GM20000 (cell line): ENCODE measurements at places on chromosomes 1 and 21.

DNA sequence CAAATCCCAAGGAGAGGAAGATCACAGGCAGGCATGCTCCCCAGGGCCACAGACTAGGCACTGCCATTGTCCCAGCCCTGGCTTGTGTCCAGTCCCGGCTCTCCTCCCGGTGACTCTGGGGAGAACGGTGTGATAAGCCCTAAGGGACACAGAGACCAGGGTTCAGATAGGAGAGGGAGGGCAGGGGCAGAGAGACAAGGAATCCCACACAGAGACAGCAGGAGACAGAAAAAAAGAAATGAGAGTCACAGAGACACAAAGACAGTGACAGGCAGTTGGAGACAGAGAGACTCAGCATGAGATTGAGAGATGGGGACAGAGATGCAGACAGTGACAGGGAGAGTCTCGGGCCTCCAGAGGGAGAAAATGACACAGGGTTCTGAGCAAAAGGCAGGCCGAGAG, 361 bp downstream of the INSRR start:
- DNase-seq: no peak

GRCh38 chr1:210669951-210670350, 341.2 kb downstream of the HHAT start:
- no peak for DNase-seq

DNA sequence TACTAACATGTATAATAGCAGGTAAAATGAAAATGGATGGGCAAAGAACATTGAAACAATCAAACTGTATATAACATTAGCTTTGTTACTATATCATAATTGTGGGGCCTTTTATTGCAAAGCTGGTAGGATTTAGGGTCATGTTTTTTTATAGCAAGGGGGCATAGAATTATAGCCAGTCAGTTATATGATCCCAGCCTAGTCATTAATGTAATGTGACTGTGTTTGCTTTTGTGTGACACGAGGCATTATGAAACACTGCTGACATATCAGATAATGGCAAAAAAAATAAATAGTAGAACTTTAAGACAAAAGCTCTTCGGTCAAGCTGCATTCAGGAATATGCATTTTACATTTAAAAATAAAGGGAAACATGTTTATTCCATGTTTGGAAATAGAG, 81.3 kb upstream of the ZNF281 start:
- no peak for DNase-seq

DNA sequence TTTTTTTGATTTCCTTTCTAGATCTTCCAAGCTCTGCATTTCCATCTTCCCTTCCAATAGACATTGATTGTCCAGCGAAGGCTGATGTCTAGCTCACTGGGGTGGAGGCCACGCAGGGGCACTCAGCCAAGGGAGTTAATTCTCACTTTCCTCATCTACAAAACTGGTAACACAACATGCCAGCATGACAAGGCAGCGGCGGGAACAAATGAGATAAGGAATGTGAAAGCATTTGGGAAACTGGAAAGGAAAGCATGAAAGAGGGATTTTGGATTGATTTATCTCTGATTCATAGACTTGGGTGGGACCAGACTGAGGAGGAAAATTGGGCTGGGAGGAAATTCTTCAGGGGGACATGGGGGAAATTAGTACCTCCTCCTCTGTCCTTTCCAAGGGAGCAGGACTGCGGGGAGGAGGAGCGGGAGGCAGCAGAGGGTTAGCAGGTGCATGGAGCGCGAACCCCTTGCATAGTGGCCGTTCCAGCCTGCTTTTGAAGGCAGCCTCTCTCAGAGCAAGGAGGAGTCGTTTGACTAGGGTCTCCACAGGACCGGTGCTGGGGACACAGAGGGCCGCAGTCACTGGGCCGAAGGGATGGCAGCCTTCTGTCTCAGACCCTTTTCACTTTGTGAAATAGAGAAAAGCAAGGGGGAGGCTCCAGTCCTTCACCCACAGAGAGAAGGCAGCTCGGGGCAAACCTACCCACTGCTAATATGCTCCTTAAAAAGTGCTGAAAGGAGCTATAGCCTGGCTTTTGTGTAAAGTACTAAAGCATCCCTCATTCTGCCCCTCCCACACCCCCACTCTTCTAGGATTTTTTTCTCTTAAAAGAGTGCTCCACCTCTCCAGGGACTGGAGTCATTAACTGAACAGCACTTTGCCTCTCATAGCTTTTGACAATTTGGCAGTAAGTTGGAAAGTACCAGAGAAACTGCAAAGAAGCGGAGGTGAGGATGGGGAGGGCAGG, 89.2 kb downstream of the PLXNA2 start:
- no peak for DNase-seq

DNA sequence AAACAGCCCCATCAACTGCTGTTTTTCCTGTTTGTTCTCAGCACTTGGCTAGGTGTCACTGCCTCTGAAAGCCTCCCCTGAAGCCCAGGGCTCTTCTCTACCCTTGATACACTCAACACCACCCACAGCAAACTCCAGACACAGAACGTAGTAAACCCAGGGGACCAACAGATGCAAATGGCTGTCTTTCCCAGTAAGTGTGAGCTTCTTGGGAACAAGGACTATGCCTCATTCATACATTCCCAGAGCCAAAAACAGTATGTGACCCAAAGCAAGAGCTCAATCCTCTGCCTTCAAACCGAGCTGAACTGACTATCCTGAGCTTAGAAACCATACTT, 4.4 kb downstream of the LBR start:
- no peak for DNase-seq

GRCh38 chr1:43348343-43348808, 10.4 kb upstream of the CDC20 start:
- no peak for DNase-seq

DNA sequence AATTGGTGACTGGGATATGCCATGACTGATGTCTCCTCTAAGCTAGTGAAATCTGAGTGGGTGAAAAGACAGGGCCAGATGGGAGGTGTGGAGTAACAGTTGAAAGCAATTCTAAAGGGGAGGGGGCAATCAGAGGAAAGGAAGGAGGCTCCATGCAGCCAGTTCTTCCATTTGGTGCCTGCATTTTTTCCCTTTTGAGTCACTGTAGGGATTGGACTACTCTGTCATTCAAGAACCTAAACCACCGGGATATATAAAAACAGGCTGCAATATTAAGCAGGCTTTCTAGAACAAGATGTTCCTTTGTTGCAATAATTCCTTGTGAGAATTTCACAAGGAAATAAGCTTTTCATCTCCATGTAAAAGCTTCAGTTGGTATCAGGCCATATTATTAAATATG, 18.3 kb downstream of the CLIC6 start:
- no peak for DNase-seq

GRCh38 chr1:221308534-221309511, 429.6 kb downstream of the HLX start:
- DNase-seq: no peak

DNA sequence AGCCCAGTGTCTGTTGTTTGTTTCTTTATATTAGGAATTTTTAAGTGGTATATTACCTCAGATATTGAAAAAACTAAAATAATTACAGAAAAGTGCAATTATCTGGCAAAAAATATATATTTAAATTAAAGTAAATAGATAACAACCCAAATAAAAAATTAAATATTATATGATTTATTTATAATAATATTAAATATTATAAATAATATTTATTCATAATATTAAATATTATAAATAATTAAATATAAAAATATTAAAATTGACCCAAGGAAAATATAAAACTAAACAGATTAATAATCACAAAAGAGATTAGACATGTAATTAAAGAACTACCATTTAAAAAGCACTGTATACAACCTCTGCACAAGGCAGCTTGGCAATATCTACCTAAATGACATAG, 331.9 kb upstream of the POGK start:
- DNase-seq: no peak

GRCh38 chr1:87926921-87927320, 598.2 kb downstream of the LMO4 start:
- DNase-seq: no peak

- DNase-seq: peak; percentile 36
These were observed at the start of gene NKAIN1 for GRCh38 chr1:31239653-31240241. TSS of gene NKAIN1 (minus strand) at chr1:31239887. CDS start at chr1:31239547, 340 bp downstream.

- no peak for DNase-seq
These were observed 33.3 kb upstream of the PIGC start for GRCh38 chr1:172477216-172477615.

DNA sequence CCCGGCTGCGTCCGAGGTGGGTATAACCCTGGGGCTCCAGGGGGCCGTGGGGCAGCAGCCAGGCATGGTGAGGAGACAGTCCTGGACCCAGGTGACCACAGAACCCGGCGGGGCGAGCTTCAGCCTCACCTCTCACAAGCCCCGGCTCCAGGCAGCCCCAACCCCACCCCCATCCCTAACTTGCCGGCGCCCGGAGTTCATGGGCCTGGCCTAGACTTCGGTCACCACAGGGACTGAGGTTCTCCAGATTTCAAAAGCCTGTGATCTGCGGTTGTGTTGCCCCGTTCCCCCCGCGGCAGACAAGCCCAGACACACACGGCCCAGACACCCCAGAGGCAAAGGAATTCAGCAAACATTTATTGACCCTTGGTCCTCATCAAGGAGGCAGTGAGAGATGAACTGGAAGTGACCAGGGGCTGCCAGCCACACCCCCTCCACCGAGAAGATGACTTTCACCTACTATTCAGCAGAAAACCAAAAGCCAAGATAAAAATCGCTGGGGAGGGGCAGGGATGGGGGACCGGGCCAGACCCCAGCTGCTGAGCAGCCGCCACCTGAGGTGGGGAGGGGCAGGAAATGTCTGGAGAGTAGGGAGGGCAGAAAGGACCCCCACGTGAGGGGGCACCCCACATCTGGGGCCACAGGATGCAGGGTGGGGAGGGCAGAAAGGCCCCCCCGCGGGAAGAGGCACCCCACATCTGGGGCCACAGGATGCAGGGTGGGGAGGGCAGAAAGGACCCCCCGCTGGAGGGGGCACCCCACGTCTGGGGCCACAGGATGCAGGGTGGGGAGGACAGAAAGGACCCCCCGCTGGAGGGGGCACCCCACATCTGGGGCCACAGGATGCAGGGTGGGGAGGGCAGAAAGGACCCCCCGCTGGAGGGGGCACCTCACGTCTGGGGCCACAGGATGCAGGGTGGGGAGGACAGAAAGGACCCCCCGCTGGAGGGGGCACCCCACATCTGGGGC, 3.9 kb downstream of the HES4 start:
- DNase-seq: no peak

- DNase-seq: no peak
These were observed 57.4 kb downstream of the B3GALT5 start for GRCh38 chr21:39669976-39670661.

- no peak for DNase-seq
These were observed 31.1 kb downstream of the GNAI3 start for GRCh38 chr1:109579491-109579890.

GRCh38 chr1:214584805-214585766, 17.9 kb upstream of the CENPF start:
- DNase-seq: peak; percentile 24

- no peak for DNase-seq
These were observed 229.7 kb downstream of the C1orf94 start for GRCh38 chr1:34406377-34406776.

- DNase-seq: no peak
These were observed 18.4 kb upstream of the ELK4 start for GRCh38 chr1:205650241-205650640.

DNA sequence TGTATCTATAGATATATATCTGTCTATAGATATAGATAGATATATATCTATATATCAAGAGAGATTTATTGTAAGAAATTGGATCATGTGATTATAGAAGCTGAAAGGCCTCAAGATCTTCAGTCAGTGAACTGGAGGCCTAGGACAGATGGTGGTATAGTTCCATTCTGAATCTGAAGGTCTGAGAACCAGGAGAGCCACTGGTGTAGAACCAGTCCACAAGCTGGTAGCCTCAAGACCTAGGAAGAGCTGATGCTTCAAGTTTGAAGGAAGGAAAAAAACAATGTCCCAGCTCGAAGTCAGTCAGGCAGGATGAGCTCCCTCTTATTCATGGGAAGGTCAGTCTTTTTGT, 213.2 kb upstream of the JUN start:
- no peak for DNase-seq

DNA sequence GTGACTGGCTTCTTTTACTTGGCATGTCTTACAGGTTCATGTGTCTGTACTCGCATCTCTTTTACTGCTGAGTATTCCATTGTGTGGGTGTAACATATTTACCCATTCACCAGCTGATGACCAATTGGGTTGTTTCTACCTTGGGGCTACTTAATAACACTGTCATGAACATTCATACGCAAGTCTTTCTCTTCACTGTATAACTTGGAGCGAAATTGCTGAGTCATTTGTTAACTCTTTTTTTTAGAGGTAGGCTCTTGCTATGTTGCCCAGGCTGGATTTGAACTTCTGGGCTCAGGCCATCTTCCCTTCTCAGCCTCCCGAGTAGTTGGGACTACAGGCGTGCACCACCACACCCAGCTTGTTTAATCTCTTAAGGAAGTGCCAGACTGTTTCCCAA, 6.5 kb downstream of the PYCR2 start:
- no peak for DNase-seq

GRCh38 chr1:147245586-147246021, 3.1 kb downstream of the CHD1L start:
- DNase-seq: no peak

GRCh38 chr1:166956057-166956850, 19.1 kb downstream of the ILDR2 start:
- no peak for DNase-seq

GRCh38 chr1:93123201-93123783, 44.2 kb downstream of the MTF2 start:
- no peak for DNase-seq

- DNase-seq: no peak
These were observed 10.1 kb downstream of the CCDC27 start for GRCh38 chr1:3762151-3762872.

GRCh38 chr1:246773213-246773641, 49.0 kb downstream of the SCCPDH start:
- DNase-seq: peak; percentile 69
